Cardiac muscle cell (in vitro differentiated cells and primary cell): ENCODE measurements at places on chromosomes 7 and 10. TPM values are rescaled to one million over a fixed set of nuclear protein-coding genes. Genes with fewer than 3 reads are reported as not detected.
A peak's percentile ranks its signal among the peaks of the same experiment; 100 is the strongest.

Gene GIMAP2
- total RNA-seq: not detected in 2 replicates

Gene ASB10
- total RNA-seq: 1.0 and 1.4 TPM in 2 replicates

- peak; percentile 95 for DNase-seq
- H3K4me3 ChIP-seq: no peak overlapping the region
- no peaks in the 10 kb centered on the region for H3K36me3 ChIP-seq
- no peaks in the 10 kb centered on the region for H3K27me3 ChIP-seq
- H3K4me1 ChIP-seq: no peaks in the 10 kb centered on the region
- H3K27ac ChIP-seq: no peak overlapping the region
These were observed 121.9 kb upstream of the AKR1E2 start for GRCh38 chr10:4704034-4704545.

DNA sequence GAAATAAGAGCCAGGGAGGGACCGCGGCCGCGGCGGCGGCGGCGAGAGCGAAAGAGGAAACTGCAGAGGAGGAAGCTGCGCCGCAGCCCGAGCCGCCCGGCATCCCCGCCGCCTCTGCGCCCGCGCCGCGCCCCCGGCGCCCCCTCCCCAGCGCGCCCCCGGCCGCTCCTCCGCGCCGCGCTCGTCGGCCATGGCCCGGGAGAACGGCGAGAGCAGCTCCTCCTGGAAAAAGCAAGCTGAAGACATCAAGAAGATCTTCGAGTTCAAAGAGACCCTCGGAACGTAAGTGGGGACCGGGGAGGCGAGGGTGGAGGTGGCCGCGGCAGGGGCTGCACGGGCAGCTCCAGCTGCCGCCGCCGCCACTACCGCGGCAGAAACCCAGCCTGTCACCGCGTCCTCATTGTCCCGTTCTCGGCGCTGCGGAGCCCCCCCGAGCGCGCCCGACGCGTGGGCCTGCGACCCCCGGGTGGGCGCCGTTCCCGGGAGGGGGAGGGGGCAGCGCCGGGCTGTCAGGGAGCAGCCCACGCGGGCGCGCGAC is 351 bp downstream of the CAMK1D start:
- H3K36me3 ChIP-seq: no peaks in the 10 kb centered on the region
- H3K27me3 ChIP-seq: peaks cover 53% of the 10 kb centered on the region
- no peaks in the 10 kb centered on the region for H3K4me1 ChIP-seq
- no peak overlapping the region for H3K27ac ChIP-seq
- H3K4me3 ChIP-seq: peak overlapping the region; percentile 75
- no peak for DNase-seq

DNA sequence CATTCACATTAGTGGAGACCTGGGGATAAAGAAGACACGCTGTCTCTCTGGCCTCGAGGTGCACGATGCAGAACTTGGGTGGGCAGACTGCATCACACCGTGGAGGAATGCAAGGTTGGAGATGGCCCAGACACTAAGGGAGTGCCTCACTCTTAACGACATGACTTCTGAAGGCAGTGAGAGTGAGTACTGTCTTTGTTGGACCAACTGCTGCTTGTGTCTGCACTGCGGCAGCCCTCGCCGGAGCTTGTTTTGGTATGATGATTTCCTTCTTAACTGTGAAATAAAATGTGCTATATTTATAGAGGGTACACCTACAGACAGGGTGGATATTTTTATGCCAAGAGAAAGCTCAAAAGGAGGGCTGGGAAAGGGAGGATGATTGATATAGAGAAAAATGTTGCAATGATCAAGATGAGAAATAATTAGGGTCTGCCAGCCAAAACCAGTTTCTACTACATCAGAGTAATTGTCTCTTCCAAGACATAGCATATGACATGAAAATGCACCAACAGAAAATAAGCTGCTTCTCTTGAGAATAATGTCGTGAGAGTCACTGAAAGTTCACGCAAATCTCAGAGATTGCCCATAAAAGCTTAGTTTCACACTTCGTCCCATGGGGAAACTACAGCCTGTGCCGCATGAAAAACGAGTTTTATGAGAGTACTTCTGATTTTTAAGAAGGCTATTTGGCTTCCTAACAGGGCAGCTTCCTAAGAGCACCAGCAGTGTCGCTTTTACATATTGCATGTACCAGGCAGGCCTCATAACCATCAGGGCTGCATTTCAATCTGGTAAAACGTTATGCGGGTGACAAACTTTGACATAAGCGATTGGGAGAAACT is 127.1 kb downstream of the TAX1BP1 start:
- no peaks in the 10 kb centered on the region for H3K27me3 ChIP-seq
- no peak overlapping the region for H3K4me3 ChIP-seq
- no peaks in the 10 kb centered on the region for H3K36me3 ChIP-seq
- H3K4me1 ChIP-seq: no peaks in the 10 kb centered on the region
